Stimulated activated CD8-positive, alpha-beta memory T cell treated with anti-CD3 and anti-CD28 coated beads, Interleukin-4, amount 100 ng/mL, for 4 hours (primary cell): ENCODE measurements at places on chromosomes 2 and 18.

GRCh38 chr2:37670378-37671008 is 949 bp downstream of the CDC42EP3 start:
- no peak for DNase-seq

- DNase-seq = no peak
These were observed 82.8 kb downstream of the GLI2 start for GRCh38 chr2:120818441-120818920.

GRCh38 chr2:211901226-211901846 is 637.3 kb downstream of the ERBB4 start:
- DNase-seq = no peak

- DNase-seq = no peak
These were observed 3.5 kb downstream of the FEV start for GRCh38 chr2:218981390-218981880.

DNA sequence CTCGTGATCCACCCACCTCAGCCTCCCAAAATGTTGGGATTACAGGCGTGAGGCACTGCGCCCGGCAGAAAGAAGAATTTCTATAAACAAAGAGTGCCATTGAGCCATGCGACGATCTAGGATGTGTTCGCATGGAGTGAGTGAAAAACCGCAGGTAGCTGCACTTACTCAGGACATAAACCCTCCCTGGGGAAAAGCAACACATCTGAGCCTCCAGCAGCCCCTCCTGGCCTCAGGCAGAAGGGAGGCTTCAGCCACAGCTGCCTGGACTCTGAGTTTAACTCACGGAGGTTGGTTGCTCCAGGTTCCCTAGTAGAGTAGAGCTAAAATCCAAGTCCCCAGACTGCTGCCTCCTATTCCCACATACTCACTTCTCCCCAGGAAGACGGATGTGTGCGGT is 11.3 kb upstream of the STK25 start:
- DNase-seq = no peak
